DMS79 treated with DMSO at 0.1 percent for 48 hours (cell line): ENCODE measurements at places on chromosomes 12 and 14.

GRCh38 chr12:109883461-109883860, 3.1 kb upstream of the GLTP start:
- DNase-seq, result no peak

DNA sequence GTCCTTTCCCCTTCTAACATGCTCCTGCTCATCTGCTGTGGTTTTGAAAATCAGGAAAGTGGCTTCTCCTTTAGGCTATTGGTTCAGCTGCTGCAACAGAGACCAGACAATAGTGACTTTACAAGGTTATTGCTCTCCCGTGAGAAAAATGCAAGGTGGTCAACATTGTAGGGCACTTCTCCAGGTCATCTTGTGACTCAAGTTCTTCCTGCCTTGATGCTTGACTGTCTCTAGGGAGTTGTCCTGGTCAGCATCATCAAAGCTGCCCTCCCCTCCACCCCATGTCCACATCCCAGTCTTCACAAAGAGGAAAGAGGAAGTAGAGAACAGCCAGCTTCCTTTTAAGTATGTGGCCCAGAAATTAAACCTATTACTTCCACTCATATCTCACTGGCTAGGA, 3.9 kb upstream of the TMEM63C start:
- peak; percentile 35 for DNase-seq

DNA sequence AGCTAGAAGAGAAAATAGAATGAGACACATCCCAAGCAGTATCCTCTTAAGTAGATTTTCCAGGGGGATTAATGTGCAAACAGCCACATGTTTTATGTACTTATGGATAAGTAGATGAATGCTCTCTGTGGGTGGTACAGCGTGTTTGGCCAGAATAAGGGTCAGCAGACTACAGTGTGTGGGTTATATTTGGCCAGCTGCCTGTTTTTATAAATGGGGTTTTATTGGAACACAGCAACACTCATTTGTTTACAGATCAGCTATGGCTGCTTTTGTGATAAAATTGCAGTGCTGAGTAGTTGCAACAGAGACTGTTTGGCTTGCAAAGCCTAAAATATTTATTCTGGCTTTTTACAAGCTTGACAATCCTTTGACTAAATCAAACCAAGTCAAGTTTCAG, 780.2 kb upstream of the SEL1L start:
- peak; percentile 99 for DNase-seq

- DNase-seq, result peak; percentile 85
Observed at GRCh38 chr14:92439537-92440344, 73.8 kb upstream of the RIN3 start.

GRCh38 chr14:78028471-78028870, 141.7 kb upstream of the NRXN3 start:
- peak; percentile 34 for DNase-seq

GRCh38 chr14:62381311-62382070, 619.3 kb downstream of the SNAPC1 start:
- no peak for DNase-seq

DNA sequence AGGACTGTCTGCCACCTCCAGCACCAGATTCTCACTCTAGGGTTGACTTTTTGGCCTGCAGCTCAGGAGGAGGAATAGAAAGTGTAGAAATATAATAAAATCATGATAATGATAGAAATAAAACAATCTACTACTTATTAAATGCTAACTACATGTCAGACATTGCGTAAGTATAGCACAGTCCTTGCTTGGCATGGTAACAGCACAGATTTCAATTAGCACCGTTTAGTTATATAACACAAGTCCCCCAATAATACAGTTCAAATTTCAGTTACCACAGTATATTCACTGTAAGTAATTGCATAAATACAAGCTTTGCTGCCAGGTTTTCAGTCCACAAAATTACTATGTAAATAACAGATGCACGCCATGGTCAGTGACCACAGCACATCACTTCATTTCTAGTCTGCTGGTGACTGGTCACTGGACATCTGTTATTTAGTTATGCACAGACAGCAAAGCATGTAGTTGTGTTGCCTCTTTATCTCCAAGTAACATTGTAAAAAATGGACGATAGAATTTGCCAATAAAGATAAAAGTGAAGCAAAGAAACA, 6.5 kb upstream of the GLT8D2 start:
- DNase-seq, result no peak

DNA sequence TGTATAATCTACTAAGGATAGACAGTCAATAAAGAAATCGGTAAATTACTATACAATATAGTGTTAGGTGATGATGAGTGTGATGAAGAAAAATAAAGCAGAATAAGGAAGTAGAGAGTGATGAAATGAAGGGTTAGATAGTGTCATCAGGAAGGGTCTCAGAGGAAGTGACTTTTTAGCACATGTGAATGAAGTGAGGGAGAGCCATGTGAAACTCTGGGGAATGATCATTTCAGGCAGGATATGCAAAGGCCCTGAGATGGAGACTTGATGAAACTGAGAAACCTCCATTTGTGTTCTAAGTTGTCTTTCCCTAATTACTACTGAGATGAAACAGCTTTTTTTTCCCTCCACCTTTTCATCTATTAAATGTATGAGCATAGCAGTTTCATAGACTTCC, 19.4 kb upstream of the GNPTAB start:
- no peak for DNase-seq

GRCh38 chr12:25719505-25719904, 166.4 kb upstream of the LMNTD1 start:
- no peak for DNase-seq

DNA sequence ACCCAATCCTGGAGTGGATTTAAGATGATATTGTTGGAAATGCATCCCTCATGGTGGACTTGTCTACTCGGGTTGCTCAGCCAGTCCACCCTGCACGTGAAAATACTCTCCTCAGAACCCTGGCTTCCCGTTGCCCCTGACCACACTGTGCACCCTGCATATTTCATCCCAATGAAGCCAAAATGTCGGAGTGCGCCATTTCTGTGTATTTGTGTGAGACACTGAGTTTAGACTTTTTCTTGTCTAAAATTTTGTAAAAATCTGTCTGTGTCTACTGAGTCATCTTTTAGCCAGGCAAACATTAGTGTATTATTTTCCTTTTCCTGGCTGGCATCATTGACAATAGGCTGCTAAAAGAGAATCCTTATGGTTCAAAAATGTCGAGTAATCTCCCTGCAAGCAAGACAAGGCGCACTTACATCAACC, 485 bp upstream of the PNMA1 start:
- no peak for DNase-seq

- DNase-seq, result no peak
Observed at GRCh38 chr14:37813732-37814131, 218.3 kb downstream of the TTC6 start.

DNA sequence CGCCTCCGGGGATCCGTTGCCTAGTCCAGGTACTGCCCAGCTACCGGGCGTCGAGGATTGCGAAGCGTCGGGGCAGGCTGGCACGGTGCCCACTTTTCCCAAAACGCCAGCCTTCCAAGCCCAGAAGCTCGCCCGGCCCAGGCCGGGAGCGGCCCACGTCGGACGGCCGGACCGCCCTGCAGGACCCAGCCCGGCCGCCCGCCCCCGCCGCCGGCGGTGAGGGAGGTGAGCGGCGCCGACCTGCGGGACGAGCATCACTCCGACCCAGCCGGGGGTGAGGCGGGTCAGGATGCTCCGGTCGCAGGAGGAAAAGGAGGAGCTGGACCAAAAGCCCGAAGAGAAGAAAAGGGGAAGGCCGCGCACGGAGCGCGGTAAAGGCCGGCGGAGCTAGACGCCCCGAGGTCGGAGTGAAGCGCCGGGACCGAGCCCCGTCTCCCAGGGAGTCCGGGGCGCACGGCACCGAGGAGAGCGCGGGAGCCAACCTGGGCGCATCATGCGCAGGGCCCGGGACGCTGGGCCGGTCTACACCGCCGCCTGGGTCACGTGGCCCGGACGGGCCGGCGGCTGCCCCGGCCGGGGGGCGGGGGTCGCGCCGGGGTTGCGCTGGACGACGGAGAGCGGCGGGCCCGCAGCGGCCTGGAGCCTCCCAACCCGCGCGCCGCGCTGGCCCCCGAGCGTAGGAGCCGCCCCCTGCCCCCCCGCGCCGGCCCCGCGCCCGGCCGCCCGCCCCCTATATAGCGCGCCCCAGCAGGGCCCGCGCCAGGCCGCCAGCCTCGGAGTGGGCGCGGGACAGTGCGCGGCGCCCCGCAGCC, at the start of gene AQP5:
AQP5 (plus strand) TSS at position 762 of the 812 bp plus-strand sequence. CDS start 146 bp downstream, outside the sequence.
- no peak for DNase-seq

- DNase-seq, result no peak
Observed at GRCh38 chr12:65335021-65335714, 56.7 kb downstream of the MSRB3 start.

GRCh38 chr12:50013361-50014147, 11.7 kb downstream of the RACGAP1 start:
- no peak for DNase-seq

GRCh38 chr12:4701395-4702190, 18.6 kb upstream of the GALNT8 start:
- DNase-seq, result peak; percentile 9

- DNase-seq, result no peak
Observed at GRCh38 chr12:47221256-47222023, 141.7 kb upstream of the AMIGO2 start.
